Motor neuron (in vitro differentiated cells): ENCODE measurements at places on chromosomes 13 and 19.
A peak's percentile ranks its signal among the peaks of the same experiment; 100 is the strongest.

DNA sequence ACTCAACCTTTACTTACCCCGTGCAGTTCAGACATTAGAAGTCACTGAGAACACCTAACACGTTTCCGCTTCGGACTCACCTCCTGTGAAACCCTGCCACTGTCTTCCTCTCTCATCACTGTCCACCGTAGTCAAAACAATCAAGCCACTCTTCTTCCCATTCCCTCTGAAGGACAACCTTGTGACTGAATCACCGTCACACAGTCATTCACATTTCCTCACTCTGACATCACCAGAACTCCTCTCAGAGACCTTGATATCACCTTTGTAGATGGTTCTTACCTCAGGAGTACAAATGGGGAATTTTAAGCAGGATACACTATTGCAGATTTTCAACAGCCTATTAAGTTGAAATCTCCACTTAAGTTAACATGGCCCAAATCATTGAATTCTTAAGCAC lies 1.3 kb upstream of the KBTBD6 start:
- no peak for ATAC-seq

- no peak for ATAC-seq
Measured at GRCh38 chr13:75079226-75079625, 402.7 kb downstream of the TBC1D4 start.

DNA sequence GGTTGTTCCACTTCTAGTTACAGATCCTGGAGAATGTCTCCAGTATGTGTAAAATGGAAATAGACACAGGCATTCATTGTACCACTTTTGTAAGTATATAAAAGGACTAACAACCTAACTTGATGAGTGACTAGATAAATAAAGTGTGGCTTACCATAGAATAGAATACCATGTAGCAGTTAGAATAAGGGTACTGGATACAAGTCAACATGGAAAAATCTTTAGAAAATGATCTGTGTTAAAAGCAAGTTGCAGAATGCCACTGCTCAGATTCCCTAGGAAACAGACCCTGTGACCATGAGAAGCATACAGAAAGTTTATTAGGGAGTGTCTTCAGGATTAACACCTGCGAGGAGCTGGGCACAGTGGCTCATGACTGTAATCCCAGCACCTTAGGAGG lies 25.9 kb upstream of the RNASEH2B start:
- no peak for ATAC-seq

- peak; percentile 89 for ATAC-seq
Measured at GRCh38 chr13:62512194-62513141, 1096.8 kb upstream of the PCDH20 start.

GRCh38 chr13:52994051-52994450 lies 34.6 kb upstream of the OLFM4 start:
- no peak for ATAC-seq
